ENCODE measurements at places on chromosomes 6 and 20.
A peak's percentile ranks its signal among the peaks of the same experiment; 100 is the strongest.

DNA sequence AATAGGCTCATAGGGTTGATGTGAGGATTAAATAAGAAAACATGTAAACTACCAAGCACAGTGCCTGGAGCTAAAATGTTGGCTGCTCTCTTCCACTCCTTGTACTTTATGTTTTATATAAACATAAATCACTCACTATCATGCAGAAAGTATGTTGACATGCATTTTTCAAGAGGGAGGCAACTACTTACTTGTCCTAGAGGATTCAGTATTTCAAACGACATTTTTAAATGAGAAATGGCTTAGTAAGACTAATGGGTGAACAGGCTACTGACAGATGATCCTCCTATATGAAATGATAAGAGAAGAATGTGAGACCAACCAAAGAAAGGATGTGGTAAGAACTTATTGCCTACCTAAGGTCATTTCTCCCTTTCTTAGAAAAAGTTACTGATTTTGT, 21.0 kb downstream of the LATS1 start:
- DNase-seq, result peak; percentile 43

DNA sequence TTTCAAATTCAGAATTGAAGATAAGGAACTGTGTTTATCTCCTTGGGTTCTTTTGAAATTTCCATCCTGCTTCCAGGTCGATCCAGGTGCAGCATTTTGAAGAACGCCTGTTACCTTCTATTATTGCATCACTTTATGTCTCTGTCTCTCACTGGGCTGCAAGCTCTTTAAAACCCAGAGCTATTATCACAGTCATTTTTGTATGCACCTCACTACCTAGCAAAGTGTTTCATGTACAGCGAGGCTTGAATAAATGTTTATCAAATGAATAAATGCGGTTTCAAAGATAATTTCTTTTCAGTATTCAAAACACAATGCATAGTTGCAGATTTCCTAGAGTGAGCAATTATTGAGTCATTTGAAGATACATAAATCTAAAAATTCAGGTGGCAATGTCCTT, 34.2 kb downstream of the GFOD1 start:
- no peak for DNase-seq

GRCh38 chr6:44342489-44342888, at the start of gene SPATS1:
Gene SPATS1, plus strand, starts transcription at chr6:44342650. Its CDS starts 446 bp downstream, at chr6:44343096.
- peak; percentile 22 for DNase-seq

- no peak for DNase-seq
Measured at GRCh38 chr20:3311623-3312022, 72.6 kb upstream of the SLC4A11 start.

GRCh38 chr6:134631398-134631924, 313.5 kb upstream of the SGK1 start:
- DNase-seq, result no peak

- no peak for DNase-seq
Measured at GRCh38 chr6:142855893-142856623, 88.9 kb downstream of the HIVEP2 start.

DNA sequence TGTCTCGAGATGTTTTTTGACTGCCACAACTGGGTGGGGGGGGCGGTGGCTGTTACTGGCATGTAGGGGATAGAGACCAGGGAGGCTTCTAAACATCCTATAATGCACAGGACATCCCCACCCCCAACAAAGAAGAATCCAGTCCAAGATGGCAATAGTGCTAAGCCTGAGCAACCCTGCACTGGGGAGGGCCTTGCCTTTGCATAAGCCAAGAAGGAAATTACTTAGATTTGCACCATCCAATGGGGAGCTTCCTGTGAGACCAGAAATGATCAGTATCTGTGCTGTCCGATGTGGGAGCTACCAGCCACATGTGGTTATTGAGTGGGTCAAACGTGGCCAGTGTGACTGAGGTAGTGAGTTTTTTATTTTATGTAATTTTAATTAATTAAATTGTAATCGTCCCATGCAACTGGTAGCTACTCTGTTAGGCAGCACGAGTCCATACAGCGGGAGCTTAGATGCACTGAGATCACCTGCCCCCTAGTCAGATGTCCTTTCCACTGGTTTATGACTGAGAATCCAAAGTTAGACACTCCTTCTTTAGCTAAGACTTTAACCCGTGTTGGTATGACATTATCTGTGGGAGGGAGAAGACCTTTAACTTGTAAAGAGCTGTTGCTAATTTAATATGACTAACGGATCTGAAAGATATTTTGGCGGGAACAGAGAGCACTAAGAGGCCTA, 97.4 kb upstream of the NEDD9 start:
- DNase-seq, result no peak

- no peak for DNase-seq
Measured at GRCh38 chr6:144769142-144769541, 484.0 kb downstream of the UTRN start.

GRCh38 chr6:82492134-82492533, 128.5 kb downstream of the TPBG start:
- no peak for DNase-seq

DNA sequence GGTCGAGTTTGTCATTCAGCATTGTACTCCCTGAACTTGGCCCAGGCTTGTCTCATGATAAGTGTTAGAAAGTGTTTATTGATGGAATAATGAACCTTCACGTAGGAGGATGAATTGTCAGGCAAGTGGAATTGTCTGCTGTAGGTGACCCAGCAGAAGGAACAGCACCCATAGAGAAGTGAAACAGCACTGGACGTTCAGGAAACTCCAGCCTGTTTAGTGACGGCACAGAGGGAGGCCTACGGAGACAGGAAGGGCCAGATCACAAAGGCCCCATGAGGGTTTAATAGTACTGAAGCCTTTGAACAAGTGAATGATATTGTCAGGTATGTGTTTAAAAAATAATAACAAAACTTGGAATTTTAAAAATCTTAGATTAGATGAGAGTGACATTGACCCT, 2.9 kb downstream of the STX11 start:
- no peak for DNase-seq
